CD4-positive, alpha-beta T cell treated with Interferon alpha-2 for 1 hour (primary cell): ENCODE measurements at places on chromosomes 12 and 14.

DNA sequence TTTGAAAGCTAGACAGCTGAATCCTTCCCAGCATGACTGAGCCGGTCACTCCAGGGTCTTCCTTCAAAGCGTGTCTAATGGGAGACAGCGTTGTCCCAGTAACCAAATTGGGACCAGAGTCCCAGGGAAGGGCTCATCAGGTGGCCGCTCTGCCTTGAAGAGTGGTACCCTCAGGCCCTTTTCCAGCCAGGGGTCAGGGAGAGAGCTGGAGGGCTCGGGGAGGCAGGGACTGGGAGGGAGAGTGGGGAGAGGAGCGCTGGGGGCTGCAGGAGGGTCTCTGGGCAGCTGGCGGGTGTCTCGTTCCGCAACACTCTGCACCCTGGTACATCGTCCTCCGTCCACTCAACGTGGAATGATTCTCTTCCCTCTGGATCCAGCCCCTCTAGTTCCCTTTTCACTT, 1.6 kb upstream of the RTL1 start:
- DNase-seq = no peak

DNA sequence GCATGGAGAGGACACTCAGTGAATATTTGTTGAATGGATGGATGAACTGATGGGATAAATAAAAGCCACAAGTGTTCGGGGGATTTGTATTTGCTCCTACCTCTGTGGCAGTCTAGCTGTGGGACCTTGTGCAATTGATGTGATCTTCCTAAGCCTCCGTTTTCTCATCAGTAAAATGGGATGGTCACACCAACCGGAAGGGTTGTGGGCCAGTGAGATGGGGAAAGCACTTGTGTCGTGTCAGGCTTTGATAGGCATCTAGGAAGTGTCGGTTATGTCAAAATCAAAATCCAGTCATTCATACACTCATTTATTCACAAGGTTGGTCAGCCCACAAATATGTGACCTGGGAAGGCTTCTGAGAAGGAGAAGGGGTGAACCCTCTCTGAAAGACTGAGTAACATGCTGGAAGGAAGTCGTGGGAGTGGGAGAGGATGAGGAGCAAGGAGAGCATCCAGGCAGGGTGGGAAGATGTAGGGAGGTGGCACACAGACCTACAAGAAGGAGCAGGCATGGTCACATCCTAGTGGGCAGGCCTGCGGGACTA, 7.8 kb upstream of the SERPINA9 start:
- DNase-seq = no peak

DNA sequence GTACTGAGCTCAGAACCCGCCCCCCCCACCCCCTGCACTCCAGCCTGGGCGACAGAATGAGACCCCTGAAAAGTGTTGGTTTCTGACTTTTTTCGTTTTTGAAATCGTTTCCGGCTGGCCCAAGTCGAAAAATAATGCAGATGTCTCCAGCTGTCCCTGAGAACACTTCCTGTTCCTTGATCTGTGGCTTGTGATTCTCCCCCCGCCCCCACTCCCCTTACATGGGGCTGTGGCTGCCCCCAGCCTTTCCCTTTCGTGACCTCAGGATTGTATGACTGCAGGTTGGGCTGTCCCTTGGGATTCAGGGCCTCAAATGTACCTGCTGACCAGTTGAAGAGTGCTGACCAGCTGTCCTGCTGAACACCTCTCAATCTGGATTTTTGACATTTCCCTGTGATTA, 34.1 kb downstream of the NOC4L start:
- DNase-seq = no peak

DNA sequence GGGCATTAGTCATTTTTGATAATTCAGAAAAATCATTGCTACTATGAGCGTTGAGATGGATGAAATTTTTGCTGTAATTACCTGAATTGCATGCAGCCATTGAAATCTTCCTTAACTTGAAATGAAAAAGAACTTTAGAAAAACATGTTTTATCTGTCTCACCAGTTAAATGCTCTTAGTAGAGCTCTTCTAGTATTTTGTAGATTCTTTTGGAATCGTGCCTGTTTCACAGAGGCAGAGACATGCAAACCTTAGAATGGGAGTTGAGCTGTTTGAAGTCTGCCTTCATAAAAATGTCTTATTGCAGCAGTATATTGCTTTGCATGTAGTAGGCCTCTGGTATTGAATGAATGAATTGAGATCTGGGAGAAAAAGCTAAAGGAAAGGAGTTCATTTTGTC, 4.2 kb downstream of the PEX5 start:
- DNase-seq = no peak

DNA sequence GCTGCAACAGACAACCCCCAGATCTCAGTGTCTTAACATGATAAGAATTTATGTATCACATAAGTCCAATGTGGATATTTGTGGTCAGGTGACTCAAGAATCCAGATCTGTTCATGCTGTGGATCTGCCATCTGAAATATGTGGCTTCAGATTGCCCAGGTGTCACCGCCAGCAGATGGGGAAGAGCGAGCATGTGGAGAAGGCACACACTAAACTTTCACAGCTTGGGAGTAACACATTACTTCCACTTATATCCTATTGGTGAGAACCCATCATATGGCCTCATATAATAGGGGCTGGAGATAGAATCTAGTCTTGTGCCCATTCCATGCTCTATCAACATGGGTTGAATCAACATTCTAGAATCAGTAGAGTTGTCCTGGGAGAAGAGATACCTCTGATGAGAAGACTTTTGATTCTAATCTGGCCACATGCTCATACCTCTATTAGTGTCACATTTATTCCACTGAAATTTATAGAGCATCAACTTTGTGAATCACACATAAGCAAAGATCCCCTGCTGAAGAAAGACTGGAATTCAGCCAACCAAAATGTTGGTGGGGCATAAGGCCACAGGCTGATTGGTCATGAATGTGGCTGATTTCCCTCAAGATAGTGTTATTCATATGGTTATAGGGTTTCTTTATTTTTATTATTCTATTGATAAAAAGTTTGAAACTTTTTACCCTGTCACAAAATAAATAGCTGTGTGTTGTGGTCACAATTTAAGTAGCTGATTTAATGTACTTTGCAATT, 6.0 kb upstream of the CALCOCO1 start:
- no peak for DNase-seq

DNA sequence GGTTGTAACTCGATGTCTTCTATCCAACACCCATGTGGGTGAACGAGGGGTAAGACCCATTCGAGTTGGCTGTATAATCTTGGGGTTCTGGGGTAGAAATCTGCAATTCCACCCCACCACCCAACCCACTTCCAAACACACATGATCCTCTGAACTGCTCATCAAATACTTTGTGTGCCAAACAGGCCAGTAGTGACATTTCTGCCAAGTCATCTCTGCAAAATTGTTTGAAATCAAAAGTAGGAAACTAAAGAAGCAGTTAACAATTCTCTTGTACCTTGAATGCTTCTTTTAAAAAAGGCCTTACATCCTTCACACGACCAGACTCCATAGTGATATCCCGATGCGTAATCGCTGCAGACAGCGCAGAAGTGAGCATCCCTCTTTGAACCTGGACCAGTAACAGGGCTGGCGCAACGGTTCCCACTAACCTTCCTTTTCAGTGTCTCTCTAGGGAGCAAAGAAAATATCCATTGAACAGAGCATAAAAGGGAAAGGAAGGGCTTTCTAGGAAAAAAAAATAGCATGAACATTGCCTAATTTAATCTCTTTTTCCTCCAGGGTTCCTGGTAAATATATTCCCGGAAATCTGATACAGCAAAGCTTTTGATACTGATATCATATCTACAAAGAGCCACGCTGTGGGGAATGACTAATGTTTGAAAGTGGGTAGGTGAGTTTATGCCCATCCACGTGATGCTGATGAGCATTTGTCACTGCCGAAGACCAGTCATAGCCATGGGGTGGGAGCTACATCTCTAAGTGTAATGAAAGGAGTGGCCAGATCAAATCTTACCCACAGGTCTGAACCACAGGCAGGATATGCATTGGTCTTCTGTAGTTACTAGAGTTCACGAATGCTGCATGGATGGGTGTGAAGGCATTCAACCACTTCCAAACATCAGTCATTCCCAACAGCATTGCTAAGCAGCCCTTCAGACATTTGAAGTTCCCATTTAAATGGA, 14.2 kb downstream of the ESR2 start:
- DNase-seq = no peak

GRCh38 chr12:113010701-113011100, 32.4 kb downstream of the OAS2 start:
- no peak for DNase-seq

DNA sequence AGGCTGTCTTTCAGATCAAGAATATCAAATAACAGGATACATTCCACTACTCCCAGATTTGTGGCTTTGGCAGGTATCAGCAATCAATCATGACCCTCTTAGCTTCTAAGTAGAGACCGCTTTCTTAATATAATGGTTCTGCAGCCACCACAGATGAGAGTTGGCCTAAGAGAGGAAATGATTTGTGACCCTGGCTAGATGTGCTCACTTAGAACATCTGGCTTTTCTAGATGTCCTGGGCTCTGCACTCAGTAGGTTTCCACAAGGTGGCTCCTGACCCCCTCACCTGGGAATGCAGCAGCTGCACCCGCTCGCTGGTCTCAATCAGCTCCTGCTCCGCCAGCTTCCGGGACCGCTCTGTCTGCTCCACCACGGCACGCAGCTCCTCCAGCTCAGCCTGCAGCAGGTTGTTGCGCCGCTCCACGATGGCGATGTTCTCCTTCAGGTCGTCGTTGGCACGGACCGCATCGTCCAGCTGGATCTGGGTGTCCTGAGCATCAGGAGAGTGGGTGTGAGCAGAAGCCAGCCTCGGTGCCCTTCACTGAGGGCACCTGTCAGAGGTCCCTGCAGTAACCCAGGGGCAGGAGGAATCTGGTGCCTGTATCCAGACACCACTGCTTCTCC, 8.9 kb downstream of the CMTM5 start:
- DNase-seq = no peak

DNA sequence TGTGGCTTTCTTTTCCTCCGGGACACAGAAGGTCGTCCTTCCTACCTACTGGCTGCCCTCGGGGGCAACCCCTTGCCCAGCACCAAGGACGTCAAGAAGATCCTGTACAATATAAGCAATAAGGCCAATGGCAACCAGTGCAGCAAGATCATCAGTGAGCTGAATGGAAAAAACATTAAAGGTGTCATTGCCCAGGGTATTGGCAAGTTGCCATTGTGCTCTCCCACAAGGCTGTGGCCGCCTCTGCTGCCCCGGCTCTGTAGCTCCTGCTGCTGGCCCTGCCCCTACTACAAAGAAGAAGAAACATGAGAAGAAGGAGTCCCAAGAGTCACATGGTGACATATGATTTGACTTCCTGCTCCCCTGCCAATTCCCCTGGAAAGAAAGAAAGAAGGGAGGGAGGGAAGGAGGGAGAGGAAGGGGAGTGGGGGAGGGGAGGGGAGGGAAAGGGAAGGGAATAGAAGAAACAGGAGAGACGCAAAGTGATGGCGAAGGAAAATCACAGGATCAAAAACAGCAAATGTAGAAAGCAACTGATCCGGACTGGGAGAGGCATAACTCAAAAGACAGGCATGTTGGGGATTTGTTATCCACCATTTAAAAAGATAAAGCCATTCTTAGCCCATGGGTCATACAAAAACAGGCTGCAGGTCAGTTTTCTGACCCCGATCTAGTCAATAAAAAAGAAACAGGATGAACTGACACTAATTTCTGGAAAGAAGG, 61.3 kb upstream of the RESF1 start:
- peak; percentile 46 for DNase-seq

DNA sequence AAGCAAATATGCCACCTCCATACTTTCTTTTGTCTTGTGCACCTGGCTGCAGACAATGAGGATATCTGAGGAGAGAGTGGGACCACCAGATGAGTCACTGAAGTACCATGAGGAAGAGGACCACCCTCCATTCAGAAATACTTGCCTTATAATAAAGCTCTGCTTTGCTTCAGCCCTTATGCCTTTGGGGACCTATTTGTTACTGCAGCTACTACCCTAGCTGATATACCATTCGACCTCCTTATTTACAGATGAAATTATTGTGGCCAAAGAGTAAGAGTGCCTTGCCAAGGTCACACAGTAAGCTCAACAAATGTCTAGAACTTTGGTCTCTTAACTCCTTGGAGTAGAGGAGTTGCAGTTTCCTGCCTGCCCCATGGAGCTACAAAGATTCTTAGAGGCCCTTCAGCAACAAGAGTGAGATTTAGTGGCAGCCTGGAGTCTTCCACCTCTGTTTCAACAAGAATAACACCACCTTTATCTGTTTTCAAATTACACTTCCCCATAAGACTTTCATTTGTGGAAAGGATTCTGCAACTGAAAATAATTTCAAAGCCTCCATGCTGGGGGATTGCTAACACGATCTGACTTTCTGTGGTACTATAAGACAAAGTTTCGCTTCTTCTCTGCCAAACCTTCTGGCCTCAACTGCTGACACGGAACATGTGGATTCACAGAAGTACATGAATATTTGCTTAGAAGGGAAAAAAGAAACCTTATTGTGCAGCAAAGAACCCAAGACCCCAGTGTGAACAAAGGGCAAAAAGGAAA, 3.6 kb downstream of the CMKLR1 start:
- DNase-seq = peak; percentile 11

DNA sequence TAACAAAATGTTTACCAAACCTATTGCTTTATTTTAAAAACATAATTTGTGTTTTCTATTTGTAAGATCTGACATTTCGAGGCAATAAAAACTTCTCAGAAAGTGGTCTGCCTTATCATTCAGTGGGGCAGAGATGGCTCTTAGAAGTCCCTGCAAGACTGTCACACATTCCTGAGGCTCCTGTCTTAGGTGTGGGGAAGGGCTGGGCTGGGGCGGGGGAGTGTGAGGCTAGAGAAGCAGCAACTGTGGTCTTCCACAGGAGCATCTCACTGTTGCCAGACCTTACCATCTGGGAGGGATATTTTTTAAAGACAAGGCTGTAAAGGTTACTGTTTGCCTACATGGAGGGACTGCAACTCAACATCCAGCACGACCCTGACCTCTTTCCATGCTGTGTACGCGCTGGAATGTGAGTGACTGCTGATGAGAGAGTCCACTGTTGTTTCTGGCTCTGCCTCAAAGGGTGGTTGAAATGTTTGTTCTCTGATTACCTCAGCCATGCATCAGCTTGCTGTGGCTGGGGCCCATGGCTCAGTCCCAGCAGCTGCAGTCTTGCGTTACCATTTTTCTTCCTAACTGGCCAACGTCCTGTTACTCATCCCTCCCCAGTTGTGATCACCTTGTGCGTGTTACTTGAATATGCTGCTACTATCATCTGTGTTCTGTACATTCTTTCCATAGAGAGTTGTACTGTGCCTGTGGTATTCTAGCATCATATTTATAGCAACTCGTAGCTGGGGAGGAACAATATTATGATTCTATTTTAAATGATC, 12.4 kb downstream of the ERG28 start:
- DNase-seq = no peak

GRCh38 chr12:53193985-53194716, 12.9 kb downstream of the ITGB7 start:
- no peak for DNase-seq
